ENCODE measurements at places on chromosomes 1 and 21.

DNA sequence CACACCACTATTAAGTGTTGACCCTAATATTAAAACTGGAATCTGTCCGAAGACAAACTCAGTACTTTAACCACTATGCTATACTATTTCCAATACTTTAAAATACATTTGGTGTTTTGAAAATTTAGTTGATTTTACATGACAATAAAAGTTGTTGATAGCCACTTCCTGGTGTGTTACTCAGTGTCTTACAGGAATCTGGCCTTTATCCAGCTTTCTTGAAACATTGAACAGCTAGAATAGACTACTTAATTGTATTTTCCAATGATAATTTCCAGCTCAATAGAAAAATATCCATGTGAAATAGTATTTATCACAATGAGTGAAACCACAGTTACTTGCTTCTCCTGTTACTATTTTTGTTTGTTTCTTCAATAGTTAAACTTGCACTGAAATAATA lies 369.6 kb upstream of the ADGRL4 start:
- DNase-seq = no peak

- DNase-seq = no peak
Observed at GRCh38 chr1:226873771-226874578, 3.6 kb downstream of the PSEN2 start.

DNA sequence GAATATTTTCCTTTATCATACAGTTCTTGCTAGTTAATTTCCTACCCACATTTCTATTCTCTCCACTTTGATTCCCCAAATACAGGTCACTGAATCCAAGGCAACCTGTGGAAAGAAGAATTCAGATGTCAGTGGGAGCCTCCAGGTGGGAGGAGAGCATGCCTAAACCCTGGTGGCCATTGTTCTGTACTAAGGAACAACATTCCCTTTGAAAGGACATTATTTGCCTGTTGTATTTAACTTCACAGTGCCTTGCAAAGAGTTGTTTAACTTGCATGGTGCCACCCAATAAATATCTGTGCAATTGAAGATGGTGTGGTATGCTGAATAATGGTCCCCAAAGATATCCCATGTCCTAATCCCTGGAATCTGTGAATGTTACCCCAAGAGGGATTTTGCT lies 21.3 kb downstream of the NPHS2 start:
- no peak for DNase-seq

DNA sequence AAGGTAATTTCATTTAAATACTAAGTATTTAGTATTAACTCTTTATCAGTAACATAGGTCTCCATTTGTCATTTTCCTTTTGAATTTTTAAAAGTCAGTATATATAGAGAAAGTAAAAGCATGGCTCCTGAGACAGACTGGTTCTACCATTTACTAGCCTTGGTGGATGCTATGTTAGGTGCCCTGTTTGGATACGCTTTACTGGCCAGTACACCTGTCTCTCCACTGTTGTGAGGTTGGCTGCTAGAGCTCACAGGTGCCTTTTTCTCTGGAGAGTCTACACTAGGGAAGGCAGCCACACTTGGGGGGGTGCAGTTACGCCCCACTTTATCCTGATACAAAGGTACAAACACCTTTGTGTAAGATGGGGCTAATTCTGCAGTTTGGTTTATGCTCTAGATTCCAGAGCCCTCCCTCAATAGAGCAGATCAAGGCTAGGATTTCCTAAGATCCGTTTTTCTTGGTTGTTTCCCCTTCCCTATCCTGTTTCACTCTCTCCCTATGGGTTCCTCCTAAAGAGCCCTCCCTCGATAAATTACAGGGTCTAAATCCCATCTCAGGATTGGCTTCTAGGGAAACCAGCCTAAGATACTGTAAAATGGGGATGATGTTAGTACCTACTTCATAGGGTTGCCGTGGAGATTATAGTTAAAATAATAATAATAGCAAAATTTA lies 5.6 kb upstream of the GPSM2 start:
- no peak for DNase-seq

DNA sequence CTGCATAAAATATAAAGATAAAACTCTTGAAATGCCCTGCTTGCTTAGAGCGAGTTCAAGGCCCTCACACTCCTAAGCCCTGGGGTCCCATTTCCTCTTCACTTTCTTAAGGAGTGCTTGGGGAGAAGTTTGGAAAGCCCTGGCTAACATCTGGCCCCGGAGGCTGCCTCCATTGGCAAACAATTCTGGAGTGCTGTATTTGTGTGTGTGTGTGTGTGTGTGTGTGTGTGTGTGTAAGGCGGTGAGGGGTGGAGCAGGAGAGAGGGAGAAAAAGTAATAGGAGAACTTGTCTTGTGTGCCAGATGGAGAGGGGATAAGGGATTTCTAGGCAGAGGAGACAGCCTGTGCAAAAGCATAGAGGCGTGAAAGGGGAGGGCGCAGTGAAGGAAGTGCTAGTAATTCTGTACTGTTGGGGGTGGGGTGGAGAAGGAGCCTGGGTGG lies 578 bp upstream of the TRIM62 start:
- DNase-seq = no peak

DNA sequence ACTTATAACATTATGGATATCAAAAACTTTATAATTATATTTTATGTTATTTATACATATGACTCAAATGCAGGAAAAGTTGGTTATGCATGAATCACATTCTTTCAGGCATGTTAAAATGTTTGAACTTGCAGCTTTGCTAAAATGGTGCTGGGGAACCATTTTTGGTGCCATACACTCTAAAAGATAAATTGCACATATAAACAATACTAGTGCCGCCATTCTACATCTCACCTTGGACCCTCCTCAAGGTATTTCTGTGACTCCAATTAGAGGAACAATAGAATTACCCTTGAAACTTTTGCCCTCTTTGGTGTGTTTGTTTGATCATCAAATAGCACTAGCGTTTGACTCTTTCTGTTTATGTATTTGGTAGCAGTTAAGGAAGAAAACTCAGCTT lies 997 bp downstream of the PRKACB start:
- DNase-seq = no peak

GRCh38 chr1:114134518-114134917 lies 19.2 kb downstream of the SYT6 start:
- no peak for DNase-seq

GRCh38 chr1:70966018-70966638 lies 81.5 kb downstream of the PTGER3 start:
- no peak for DNase-seq

DNA sequence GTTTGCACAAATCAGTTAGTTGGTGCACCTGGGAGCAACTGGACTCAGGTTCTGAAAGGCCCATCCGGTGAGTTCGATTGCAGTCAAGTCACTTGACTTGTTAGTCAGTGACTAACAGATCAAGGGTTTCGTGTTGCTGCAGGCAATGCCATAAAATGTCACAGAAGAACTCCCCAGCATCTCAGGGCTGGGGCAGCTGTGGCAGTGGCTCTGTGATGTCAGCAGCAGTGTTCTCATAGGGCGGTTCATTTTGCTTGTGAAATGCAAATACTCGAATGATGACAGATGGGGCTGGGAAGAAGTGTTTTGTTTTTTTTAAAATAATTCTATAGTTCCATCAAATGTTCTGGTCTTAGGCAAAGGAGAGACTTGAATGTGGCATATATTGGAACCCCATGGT lies 287.8 kb downstream of the LMX1A start:
- peak; percentile 69 for DNase-seq

DNA sequence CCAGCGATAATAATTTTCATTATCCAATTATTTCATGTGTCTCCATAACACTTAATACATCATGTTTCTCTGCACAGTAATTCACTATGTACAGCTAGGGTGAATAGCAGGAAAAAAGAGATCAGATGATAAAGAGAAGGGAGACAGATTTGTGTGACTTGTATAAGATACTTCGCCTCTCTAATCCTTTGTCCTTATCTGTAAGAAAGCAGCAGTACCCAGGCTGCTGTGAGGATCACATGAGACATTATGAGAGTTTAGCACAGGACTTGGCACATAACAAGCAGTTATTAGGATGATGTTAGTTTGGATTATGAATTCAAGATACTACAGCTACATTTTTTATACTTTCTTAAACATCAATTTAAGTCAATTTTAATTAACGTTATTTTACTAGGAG lies 6.3 kb downstream of the ERG start:
- no peak for DNase-seq

DNA sequence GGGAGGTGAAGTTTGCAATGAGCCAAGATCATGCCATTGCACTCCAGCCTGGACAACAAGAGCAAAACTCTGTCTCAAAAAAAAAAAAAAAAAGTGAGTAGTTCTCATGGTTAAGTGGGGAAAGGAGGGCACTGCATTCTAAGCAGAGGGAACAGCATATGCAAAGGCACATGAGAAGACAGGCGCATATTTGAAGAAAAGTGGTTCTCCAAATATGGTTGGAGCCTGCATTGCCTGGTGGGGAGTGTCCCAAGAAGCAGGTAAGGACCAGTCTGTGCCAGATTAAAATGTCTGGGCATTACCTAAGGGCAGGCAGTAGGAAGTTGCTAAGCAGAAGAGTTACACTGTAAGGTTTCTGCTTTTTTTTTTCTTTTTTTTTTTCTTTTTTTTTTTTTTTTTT lies 2.5 kb upstream of the KPNA6 start:
- DNase-seq = no peak

GRCh38 chr1:64934115-64934877 lies 32.1 kb downstream of the JAK1 start:
- no peak for DNase-seq

- DNase-seq = no peak
Observed at GRCh38 chr1:1911350-1912041, 3.6 kb upstream of the CALML6 start.

GRCh38 chr1:11887666-11888007 lies 28.9 kb upstream of the NPPB start:
- no peak for DNase-seq

- no peak for DNase-seq
Observed at GRCh38 chr1:218049641-218050040, 235.5 kb upstream of the RRP15 start.

- DNase-seq = peak; percentile 75
Observed at GRCh38 chr1:19676438-19676922, 11.8 kb downstream of the HTR6 start.

DNA sequence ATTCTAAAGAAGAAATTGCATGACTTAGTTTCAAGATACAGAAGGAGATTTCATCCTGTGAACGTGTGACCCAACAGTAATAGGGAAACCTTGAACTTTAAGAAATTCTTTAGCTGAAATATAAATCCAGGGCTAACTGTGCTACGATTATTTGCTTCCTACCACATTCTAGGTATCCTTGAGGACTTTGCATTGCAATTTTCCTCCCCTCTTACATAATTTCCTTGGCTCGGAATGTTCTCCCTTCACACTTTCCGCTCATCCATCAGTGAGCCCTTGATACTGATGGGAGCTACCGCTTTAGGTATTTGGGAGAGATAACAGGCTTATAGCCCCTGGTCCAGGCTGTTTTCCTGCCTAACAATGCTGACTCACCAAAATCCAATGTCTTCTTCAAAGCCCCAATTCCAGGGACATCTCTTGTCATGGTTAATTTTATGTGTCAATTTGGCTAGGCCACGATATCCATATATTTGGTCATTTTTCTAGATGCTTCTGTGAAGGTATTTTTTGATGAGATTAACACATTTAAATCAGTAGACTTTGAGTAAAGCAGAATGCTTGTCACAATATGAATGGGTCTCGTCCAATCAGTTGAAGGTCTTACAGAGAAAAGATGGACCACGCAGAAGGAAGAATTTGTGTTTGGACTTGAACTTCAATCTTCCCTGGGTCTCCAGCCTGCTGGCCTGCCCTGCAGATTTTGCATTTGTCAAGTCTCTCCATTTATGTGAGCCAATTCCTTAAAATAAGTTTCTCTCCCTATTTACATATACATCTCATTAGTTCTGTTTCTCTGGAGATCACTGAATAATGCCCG lies 121.2 kb downstream of the PTPN14 start:
- no peak for DNase-seq

GRCh38 chr21:28294051-28294450 lies 698.6 kb downstream of the LTN1 start:
- DNase-seq = no peak

DNA sequence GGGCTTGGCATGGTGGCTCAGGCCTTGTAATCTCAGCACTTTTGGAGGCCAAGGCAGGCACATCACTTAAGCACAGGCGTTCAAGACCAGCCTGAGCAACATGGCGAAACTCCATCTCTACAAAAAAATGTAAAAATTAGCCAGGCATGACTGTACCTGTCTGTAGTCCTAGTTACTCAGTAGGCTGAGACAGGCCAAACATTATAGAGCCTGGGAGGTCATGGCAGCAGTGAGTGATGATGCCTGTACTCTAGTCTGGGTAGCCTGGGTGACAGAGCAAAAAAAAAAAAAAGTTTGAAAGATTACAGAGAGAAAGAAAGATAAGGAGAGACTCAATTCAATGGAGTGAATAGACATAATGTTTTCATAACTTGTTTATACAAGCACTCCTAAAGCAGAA lies 556.5 kb upstream of the BRINP3 start:
- DNase-seq = no peak

Measured in head of caudate nucleus (tissue), 42 donors.